Stimulated activated CD4-positive, alpha-beta T cell treated with anti-CD3 and anti-CD28 coated beads, Interleukin-1b, Interleukin-23, amount 100 ng/mL, for 4 hours (primary cell): ENCODE measurements at places on chromosomes 6 and 20.

GRCh38 chr6:14912706-14913105 is 333.2 kb upstream of the JARID2 start:
- no peak for DNase-seq

- DNase-seq: no peak
Observed at GRCh38 chr6:37660317-37660716, 37.4 kb downstream of the MDGA1 start.

DNA sequence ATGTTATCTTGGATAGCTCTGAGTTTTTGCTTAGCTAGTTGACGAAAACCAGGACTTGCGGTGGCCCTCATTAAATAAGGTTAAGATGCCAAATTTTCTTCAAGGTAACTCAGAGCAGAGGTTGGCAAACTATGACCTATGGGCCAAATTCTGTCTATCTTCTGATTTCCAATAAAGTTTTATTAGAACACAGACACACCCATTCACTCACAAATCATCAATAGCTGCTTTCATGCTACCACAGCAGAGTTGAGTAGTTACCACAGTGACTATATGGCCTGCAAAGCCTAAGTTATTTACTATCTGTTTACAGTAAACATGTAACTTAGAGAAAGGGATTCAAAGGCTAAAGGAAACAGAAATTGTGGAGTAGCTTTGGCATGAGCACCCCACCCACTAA is 23.6 kb downstream of the DCDC2 start:
- no peak for DNase-seq

DNA sequence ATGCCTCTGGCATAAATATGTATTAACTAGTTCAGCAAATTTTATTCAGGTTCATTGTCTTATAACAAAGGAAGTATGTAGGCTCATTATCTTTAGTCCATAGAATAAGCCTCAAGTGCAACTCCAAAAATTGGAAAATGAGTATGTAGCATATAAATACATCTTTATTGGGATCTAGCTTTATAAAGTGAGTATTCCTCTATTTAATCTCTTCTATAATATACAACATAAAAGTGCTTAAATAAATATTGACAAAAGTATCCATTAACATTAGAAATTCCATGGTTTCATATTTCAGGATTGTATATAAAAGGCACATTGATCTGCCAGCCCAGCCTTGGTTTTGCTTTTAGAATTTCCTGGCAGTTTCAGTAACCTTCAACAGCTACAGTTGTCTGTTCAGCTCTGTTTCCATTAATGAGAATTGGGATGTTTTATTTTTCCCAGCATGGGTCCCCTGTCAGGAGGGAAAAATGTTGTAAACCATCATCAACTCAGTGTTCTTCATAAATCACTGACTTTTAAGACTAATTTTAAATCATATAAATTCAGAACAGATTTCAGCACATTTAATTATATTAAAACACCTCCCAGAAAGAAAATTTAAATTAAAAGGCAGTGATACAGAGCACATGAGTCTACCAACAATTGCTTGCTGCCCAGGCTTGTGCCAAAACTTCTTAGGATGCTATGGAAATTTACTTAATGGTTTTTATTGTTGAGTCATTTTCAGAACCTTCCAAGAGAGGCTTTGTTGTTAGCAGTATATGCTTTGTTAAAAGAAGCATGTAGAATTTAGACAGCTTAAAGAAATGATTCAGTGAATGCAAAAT is 119.7 kb downstream of the ADGRG6 start:
- no peak for DNase-seq
